ENCODE measurements at places on chromosomes 3 and 15. TPM values are rescaled to one million over a fixed set of nuclear protein-coding genes. Genes with fewer than 3 reads are reported as not detected.
A peak's percentile ranks its signal among the peaks of the same experiment; 100 is the strongest.

IQSEC1 gene
- 15.4 TPM for total RNA-seq

GRCh38 chr3:78970656-78971055 is 797.1 kb downstream of the ROBO1 start:
- DNase-seq: no peak
- H3K4me1 ChIP-seq: peaks cover 52% of the 10 kb centered on the region
- H3K27me3 ChIP-seq: no peaks in the 10 kb centered on the region
- no peak overlapping the region for H3K4me3 ChIP-seq

GRCh38 chr15:48119277-48119676 is 1.5 kb upstream of the SLC24A5 start:
- no peaks in the 10 kb centered on the region for H3K27me3 ChIP-seq
- H3K36me3 ChIP-seq: no peaks in the 10 kb centered on the region
- no peaks in the 10 kb centered on the region for H3K4me1 ChIP-seq

DNA sequence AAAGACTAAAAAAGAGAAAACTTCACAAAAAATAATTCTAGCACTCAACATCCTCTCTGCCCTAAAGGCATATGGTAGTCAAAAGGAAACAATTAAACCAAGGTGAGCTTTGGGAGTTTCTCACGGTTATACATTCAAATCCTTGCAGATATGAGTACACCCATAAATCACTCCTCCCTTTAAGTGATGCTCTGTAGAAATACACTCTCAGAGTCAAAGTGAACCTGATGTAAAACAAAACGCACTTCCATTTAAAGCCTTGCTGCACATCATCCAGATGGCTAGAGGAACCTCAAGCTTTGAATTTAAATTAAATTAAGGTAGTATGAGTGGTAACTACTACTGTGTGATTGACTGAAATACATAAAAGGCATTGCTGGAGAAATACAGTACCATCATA is 36.0 kb upstream of the AADAC start:
- H3K27me3 ChIP-seq: no peaks in the 10 kb centered on the region
- no peaks in the 10 kb centered on the region for H3K36me3 ChIP-seq
- no peak overlapping the region for H3K4me3 ChIP-seq

GRCh38 chr15:100940767-100941379 is 21.7 kb downstream of the LRRK1 start:
- DNase-seq: no peak
- no peak overlapping the region for H3K4me3 ChIP-seq
- no peaks in the 10 kb centered on the region for H3K27me3 ChIP-seq
- H3K36me3 ChIP-seq: no peaks in the 10 kb centered on the region

DNA sequence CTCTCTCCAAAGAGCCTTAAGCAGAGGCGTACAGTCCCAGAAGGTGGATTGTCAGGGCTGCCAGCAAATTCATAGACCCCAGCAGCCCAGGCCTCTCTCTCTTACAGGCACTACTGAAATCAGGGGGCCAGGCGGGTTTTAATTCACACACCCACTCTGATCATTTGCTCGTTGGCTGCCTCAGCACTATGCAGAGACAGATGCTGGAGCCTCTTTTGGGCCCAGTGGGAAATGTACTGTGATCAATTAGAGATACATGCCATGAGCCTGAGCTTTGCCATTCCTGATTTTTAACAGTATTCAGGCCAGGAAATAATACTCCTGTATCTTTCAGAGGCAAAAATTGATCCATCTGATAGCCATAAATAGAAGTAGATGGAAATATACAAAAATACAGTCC is 53.0 kb downstream of the CMTM6 start:
- H3K4me1 ChIP-seq: no peaks in the 10 kb centered on the region
- peaks cover 14% of the 10 kb centered on the region for H3K27me3 ChIP-seq
- no peak overlapping the region for H3K4me3 ChIP-seq
- no peak overlapping the region for H3K27ac ChIP-seq

DNA sequence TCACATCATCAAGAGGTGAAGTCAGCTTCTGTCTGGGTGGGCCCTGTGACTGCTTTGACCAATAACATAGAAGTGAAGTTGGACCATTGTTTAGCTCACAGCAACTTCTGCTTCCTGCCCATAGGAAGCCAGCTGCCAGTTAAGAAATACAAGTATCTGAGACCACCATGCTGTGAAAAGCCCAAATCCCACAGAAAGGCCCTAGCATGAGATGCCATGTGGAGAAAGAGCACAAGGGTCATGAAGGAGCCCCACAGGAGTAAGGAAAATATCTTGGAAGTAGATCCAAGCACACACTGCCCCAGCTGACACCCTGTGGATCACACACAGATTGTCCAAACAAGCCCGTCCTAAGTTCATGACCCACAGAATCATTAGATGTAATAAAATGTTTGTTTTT is 28.5 kb downstream of the RTP4 start:
- H3K36me3 ChIP-seq: no peaks in the 10 kb centered on the region
- no peak overlapping the region for H3K27ac ChIP-seq
- no peak overlapping the region for H3K4me3 ChIP-seq
- no peaks in the 10 kb centered on the region for H3K4me1 ChIP-seq
- no peak for DNase-seq

- H3K27me3 ChIP-seq: no peaks in the 10 kb centered on the region
- no peaks in the 10 kb centered on the region for H3K36me3 ChIP-seq
- DNase-seq: no peak
Measured at GRCh38 chr3:40096661-40097111, 212.8 kb upstream of the EIF1B start.

DNA sequence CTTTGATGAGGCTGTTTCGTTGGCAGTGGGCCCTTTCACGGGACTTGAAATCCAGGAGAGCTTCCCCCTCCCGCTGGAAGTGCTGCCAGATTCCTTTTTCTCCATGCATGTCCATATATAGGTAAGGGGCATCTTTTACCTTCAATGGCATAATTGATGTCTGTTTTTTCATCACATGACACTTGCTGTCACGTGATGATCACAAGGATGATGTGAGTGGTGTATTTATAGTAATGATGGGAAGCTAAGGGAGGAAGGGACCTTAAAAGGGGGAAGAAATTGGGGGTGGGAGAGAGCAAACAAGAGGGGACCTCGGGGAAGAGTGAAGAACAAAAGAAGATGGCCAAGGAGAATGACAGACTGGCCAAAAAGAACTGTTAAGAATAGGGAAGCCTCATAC is 11.3 kb upstream of the SUSD5 start:
- no peaks in the 10 kb centered on the region for H3K4me1 ChIP-seq
- H3K27ac ChIP-seq: no peak overlapping the region
- DNase-seq: no peak
- no peak overlapping the region for H3K4me3 ChIP-seq

WNT5A gene
- total RNA-seq: 15.7 TPM

DNA sequence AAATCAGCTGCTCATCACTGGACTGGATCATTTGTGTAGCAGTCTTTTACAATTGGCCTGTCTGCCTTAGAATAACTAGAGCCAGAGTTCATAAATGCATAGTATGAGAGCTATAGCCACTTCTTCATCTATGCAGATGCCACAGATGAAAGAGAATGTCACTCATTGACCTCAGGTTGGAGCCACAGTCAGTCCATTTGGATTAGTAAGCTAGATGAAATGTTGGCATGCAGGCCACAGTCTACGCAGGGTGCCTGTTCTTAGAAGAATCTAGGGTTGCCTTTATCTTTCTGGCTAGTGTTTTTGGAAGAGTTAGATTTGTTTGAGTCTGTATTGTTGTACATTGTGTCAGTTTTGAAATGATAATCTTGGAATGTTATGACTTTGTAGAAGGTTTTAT is 25.4 kb upstream of the EDEM1 start:
- no peak overlapping the region for H3K27ac ChIP-seq
- H3K27me3 ChIP-seq: no peaks in the 10 kb centered on the region
- no peak for DNase-seq
- peaks cover 23% of the 10 kb centered on the region for H3K4me1 ChIP-seq
- H3K36me3 ChIP-seq: no peaks in the 10 kb centered on the region

SERINC4 gene
- 0.33 TPM for total RNA-seq

SLC9C1 gene
- total RNA-seq: not detected

GRCh38 chr15:80325206-80325605 is 73.2 kb upstream of the CTXND1 start:
- no peaks in the 10 kb centered on the region for H3K36me3 ChIP-seq
- H3K4me3 ChIP-seq: no peak overlapping the region
- DNase-seq: no peak
- no peak overlapping the region for H3K27ac ChIP-seq
- H3K4me1 ChIP-seq: no peaks in the 10 kb centered on the region
- H3K27me3 ChIP-seq: no peaks in the 10 kb centered on the region

GRCh38 chr3:193096076-193096475 is 144.9 kb upstream of the PLAAT1 start:
- H3K4me1 ChIP-seq: no peaks in the 10 kb centered on the region
- no peak overlapping the region for H3K4me3 ChIP-seq
- DNase-seq: no peak
- H3K27me3 ChIP-seq: no peaks in the 10 kb centered on the region
- H3K27ac ChIP-seq: no peak overlapping the region

- no peaks in the 10 kb centered on the region for H3K27me3 ChIP-seq
- no peaks in the 10 kb centered on the region for H3K36me3 ChIP-seq
- no peak overlapping the region for H3K4me3 ChIP-seq
- no peaks in the 10 kb centered on the region for H3K4me1 ChIP-seq
- DNase-seq: no peak
Measured at GRCh38 chr15:73110201-73110600, 57.9 kb downstream of the NEO1 start.

- H3K27ac ChIP-seq: no peak overlapping the region
- DNase-seq: no peak
- no peaks in the 10 kb centered on the region for H3K36me3 ChIP-seq
Measured at GRCh38 chr3:64651741-64652241, 36.0 kb downstream of the ADAMTS9 start.

- H3K4me1 ChIP-seq: peaks cover 46% of the 10 kb centered on the region
- DNase-seq: no peak
- H3K36me3 ChIP-seq: peaks cover 12% of the 10 kb centered on the region
- H3K27ac ChIP-seq: peak overlapping the region; percentile 20
- no peak overlapping the region for H3K4me3 ChIP-seq
Measured at GRCh38 chr3:11601446-11602238, 42.1 kb downstream of the VGLL4 start.

GRCh38 chr3:27209617-27210264 is 159.4 kb downstream of the NEK10 start:
- no peaks in the 10 kb centered on the region for H3K27me3 ChIP-seq
- no peak overlapping the region for H3K4me3 ChIP-seq
- DNase-seq: no peak
- H3K27ac ChIP-seq: no peak overlapping the region
- no peaks in the 10 kb centered on the region for H3K4me1 ChIP-seq

GOLGA8S gene
- total RNA-seq: not detected

GRCh38 chr15:36827824-36828223 is 248.4 kb downstream of the CDIN1 start:
- no peaks in the 10 kb centered on the region for H3K4me1 ChIP-seq
- no peak overlapping the region for H3K4me3 ChIP-seq
- no peak overlapping the region for H3K27ac ChIP-seq
- H3K36me3 ChIP-seq: no peaks in the 10 kb centered on the region
- H3K27me3 ChIP-seq: no peaks in the 10 kb centered on the region
- DNase-seq: no peak

ACKR4 gene
- total RNA-seq: not detected

CEP152 gene
- 33.7 TPM for total RNA-seq

CD80 gene
- total RNA-seq: not detected

DNA sequence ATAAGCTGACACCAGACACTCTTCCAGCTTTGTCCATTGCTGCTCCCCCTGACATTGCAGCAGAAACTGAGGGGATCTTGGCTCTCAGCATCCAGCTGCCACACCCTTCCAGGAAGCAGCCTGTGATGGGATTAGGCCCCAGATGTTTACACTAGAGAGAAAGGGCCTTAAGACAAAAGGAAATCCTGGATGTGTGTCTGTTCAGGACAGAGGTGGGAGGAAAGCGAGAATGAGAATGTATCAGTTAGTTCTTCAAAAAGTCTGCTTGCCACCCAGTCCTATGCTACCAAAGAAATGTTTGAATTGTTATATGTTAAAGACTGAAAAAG is 58.8 kb downstream of the HES1 start:
- no peak overlapping the region for H3K4me3 ChIP-seq
- H3K27ac ChIP-seq: no peak overlapping the region
- H3K36me3 ChIP-seq: no peaks in the 10 kb centered on the region

CCDC9B gene
- 8.9 TPM for total RNA-seq

GRCh38 chr15:64985366-64986033 is 4.2 kb downstream of the SPG21 start:
- peaks cover 24% of the 10 kb centered on the region for H3K4me1 ChIP-seq
- DNase-seq: peak; percentile 34
- H3K27ac ChIP-seq: peak overlapping the region; percentile 68
- no peaks in the 10 kb centered on the region for H3K36me3 ChIP-seq
- no peaks in the 10 kb centered on the region for H3K27me3 ChIP-seq
- no peak overlapping the region for H3K4me3 ChIP-seq

DNA sequence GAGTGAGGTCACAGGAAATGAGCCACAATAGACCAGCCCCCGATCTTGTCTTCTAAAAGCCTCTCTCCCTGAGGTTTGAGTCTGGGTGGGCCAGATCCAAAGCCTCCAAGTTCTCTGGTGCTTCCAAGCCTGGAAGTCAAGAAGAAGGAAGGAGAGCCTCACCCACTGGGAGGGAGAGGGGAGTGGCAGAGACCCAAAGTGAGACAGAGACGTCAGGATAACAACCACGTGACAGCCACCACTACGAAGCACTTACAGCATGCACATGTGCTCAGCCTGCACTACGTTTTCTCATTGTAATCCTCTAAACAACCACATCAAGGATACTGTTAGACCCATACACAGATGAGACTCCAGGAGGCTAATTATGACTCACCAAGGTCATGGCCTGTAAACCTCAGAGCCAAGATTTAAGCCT is 197.3 kb upstream of the LINGO1 start:
- H3K27me3 ChIP-seq: no peaks in the 10 kb centered on the region
- DNase-seq: peak; percentile 51
- H3K4me3 ChIP-seq: no peak overlapping the region
- H3K36me3 ChIP-seq: no peaks in the 10 kb centered on the region
- peaks cover 15% of the 10 kb centered on the region for H3K4me1 ChIP-seq

DNA sequence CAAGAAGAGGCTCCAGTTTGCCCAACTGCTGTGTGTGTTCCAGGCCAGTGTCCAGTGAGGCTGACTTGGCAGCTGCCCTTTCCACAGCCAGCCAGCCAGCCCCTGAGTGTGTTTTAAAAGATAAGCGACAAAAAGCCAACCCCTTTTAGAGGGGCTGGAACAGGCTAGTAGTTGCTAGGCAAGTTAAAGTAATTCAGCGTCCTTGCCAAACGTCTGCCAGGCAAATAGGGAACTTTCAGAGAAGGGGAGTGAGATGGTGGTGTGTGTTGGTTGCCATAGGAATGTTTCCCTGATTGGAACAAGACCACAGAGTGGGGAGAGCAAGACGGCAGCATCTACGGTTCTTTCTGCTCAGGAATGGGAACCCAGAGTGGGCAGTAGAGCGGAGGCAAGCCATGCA is 86.3 kb downstream of the TMEM108 start:
- H3K27me3 ChIP-seq: peaks cover 13% of the 10 kb centered on the region
- H3K4me1 ChIP-seq: no peaks in the 10 kb centered on the region
- H3K27ac ChIP-seq: no peak overlapping the region
- no peak overlapping the region for H3K4me3 ChIP-seq

GRCh38 chr15:60326824-60327654 is 70.7 kb downstream of the ANXA2 start:
- no peaks in the 10 kb centered on the region for H3K36me3 ChIP-seq
- peak overlapping the region; percentile 11 for H3K4me3 ChIP-seq

- no peaks in the 10 kb centered on the region for H3K36me3 ChIP-seq
- H3K4me1 ChIP-seq: peaks cover 12% of the 10 kb centered on the region
- H3K4me3 ChIP-seq: no peak overlapping the region
- H3K27me3 ChIP-seq: no peaks in the 10 kb centered on the region
Measured at GRCh38 chr15:51814606-51815005, 14.8 kb upstream of the TMOD3 start.

DTWD1 gene
- total RNA-seq: 16.5 TPM

All from A673 (cell line).